ENCODE measurements at places on chromosomes 5 and 9. TPM values are rescaled to one million over a fixed set of nuclear protein-coding genes. Genes with fewer than 3 reads are reported as not detected.

GRCh38 chr9:101397746-101398067 is 711 bp downstream of the MRPL50 start:
- no peak for DNase-seq

Gene ROR2
- total RNA-seq = 0.27 TPM

Gene FEM1C
- 12.1 TPM for total RNA-seq

Gene TEX48
- total RNA-seq = not detected

Gene TMEM174
- not detected for total RNA-seq

Measured in SK-MEL-5 (cell line).